ENCODE measurements at places on chromosomes 4 and X.

- DNase-seq, result no peak
These were observed 2366.3 kb downstream of the PCDH7 start for GRCh38 chr4:33086331-33086925.

DNA sequence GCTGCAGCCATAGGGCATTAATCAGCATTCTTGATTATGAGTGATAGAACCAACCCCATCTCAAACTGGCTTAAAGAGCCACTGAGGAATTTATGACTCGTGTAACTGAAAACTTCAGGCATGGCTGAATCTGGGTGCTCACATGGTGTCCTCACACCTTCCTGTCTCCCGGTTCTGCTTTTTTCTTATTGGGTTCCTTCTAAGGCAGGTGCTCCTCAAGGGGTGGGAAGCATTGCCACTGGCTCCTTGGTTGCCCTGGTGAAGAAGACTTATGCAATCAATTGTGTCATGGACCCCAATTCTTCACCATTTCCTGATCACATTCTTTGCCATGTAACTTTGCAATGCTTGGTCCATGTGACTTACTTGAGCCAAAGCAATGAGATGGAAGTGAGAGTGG lies 4.3 kb upstream of the ZCCHC4 start:
- DNase-seq, result no peak

DNA sequence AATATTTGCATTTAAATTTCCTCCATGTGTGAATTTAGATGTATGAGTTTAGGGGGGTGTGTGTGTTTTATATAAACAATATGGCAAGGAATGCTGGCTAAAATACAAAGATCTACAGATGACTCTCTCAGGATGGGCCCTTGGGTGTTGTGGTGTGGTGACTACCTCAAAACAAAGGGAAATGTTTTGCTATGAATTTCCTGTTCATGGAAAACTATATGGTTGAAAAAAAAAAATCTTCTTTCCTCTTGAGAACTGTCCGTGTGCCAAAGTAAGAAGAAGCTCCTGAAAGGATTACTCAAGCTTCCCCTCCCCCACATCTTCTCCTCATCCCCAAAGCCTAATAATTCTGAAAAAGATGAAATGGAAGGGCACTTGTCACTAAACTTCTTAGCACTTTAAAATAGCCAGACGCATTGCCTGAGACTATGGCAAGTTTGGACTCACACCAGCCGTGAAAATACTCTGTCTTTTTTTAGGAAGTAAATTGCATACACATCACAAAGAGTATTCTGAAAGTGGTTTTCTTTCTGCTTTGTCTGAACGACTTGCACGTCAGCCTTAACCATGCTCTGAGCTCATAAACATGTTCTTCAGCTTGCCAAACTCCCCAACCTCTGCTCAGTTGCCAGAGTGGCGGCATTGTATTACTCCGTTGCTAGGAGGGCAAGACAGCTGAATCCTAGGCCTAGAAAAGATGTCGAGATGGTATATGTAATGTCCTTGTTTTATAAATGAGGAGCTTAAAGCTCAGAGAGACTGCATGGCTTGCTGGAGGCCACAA lies 250.4 kb upstream of the JADE1 start:
- DNase-seq, result no peak

- DNase-seq, result no peak
These were observed 101.1 kb downstream of the PHOX2B start for GRCh38 chr4:41647383-41647782.

DNA sequence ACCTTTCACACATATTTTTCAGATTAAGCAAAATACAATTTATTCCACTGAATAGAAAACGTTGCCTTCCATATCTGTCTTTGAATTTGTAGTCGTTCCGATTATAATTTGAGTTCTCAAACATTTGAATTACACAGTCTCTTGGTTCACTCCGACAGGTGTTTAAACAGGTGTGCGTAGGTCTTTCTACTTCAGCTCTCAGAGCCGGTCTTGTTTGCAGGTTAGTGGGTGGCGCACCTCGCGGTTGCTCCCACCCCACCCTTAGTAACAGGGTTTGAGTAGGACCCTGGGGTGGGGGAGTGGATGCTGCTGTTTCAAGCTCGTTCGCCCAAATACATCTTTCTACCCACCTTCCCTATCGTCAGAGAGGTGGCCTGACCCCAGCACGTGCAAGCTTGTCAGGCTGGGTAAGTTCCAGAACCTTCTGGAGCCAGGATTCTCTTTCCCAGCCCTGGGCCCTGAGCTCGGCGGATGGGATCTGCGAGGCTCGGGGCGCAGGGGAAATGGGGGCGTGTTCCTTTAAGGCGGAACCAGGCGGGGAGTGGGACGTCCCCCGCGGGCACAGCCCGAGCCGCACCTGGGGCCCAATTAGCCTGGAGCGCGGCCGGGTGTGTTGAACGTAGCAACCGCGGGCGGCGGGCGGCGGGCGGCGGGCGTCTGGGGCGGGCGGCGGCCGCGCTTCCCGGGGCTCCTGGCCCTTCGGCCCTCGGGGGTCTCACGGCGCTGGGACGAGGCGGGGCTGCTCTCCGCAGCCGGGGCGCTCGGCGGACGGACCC lies at the start of gene FAM149A:
FAM149A (plus strand) TSS at position 591 of the 776 bp plus-strand sequence.
- no peak for DNase-seq

DNA sequence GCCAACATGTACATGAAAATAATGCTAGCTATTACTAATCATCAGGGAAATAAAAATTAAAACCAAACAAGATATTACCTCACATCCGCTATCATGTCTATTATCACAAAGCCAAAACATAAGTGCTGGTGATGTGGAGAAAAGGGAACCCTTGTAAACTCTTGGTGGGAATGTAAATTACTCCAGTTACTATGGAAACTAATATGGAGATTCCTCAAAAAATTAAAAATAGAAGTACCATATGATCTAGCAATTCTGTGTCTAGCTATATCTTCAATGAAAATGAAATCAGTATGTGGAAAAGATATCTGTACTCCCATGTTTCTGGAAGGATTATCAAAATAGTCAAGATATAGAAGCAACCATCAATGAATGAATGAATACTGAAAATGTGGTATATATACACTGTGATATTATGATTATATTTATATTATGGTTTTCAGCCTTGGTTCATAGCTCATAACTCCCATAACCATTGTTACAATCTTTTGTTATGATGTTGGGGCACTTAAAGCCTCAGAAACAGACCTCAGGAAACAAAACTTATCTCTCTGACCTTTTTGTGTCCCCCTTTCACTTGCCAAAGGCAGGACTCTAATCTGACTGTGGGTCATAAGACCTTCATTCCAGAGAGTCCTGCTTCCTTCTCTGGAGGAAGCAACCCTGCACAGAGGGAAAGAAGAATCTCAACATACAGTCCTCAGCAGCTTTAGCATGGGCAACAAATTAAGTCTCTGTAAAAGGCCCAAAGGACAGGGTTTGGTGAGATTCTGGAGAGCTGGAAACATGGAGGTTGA lies 933.2 kb downstream of the ADGRL3 start:
- no peak for DNase-seq

DNA sequence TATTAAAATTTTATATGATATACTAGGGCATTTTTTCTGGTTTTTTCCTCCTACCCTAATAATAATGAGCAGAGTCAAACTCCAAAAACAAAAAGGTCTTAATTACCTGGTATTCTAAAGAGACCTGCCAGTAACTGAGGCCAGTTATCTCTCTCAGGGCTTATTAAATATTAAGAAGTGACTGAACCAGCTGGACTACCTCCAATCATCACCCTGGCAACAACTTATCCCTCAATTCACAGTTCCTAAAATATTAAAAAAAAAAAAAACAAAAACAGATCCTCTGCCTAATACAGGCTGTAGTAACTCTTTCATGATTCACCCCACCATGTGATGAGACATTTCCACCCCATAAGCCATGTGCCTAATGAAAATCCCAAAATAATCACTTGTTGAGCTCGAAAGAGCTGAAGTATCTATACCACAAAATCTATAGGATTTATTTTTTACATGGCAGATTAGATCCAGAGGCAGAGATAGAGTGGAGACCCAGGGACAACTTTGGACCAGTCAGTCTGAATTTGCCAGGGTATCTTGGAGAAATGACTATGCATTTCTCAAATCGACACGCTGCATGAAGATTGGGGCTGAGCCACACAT lies 698.0 kb downstream of the FAT4 start:
- no peak for DNase-seq

GRCh38 chr4:87317527-87317926 lies 5.2 kb downstream of the HSD17B13 start:
- DNase-seq, result no peak

- no peak for DNase-seq
These were observed 214.8 kb downstream of the SOWAHB start for GRCh38 chr4:76683144-76683543.

- no peak for DNase-seq
These were observed 38.9 kb downstream of the PRIMPOL start for GRCh38 chr4:184688447-184688846.

DNA sequence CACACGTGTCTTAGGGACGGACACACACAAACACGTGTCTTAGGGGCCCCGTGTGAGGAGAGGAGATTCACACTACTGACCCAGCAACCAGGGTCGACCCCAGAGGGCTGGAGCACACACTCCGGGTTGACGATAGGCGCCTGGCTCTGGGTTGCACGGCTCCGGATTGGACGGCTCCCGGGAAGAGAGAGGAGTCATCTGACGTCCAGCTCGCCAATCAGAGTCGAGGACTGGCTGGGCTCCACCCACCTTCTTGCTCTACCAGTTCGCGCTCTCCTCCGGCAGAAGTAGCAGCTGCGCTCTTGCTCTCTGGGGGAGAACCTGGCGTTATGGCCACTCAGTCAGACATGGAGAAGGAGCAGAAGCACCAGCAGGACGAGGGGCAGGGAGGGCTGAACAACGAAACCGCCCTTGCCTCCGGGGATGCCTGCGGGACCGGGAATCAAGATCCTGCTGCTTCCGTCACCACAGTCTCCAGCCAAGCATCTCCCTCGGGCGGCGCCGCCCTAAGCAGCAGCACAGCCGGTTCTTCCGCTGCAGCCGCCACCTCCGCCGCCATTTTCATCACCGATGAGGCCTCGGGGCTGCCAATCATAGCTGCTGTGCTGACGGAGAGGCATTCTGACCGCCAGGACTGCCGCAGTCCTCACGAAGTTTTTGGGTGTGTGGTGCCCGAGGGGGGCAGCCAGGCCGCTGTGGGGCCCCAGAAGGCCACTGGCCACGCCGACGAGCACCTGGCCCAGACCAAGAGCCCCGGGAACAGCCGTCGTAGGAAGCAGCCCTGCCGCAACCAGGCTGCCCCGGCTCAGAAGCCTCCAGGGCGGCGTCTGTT lies 74.3 kb downstream of the NUDT10 start:
- DNase-seq, result no peak
